ENCODE measurements at places on chromosomes 3 and 15.

DNA sequence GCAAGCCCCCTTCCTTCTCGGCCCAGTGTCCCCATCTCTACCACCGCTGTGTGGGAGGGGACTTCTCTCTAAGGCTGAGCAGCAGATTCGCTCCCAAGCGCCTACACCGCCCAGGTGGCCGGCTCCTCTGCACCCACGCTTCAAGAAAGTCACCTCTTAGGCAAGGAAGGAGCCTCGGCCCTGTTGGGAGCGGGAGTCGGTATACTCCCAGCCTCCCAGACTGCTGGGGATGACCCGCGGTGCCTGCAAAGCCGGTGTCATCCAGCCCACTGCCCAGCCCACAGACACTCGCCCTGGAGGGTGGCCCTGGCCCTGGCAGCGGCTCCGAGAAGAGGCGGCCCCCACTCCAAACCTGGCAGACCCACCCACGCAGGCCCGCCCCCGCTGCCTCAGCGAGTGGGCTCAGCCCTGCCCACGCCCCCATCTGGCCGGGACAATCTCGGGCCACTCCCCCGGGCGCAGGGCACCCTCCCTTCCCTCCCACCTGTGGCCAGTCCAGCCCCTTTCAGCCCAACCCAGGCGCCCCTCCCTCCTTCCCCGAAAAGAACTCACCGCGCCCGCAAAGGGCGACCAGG, 396 bp downstream of the CHRNB4 start:
- no peak for DNase-seq

- no peak for DNase-seq
These were observed 30.9 kb downstream of the ARNT2 start for GRCh38 chr15:80434926-80435720.

GRCh38 chr3:54262541-54262940, 140.2 kb downstream of the CACNA2D3 start:
- DNase-seq: no peak

GRCh38 chr15:50046867-50047266, 72.2 kb downstream of the ATP8B4 start:
- DNase-seq: no peak

GRCh38 chr15:93360318-93360717, 271.3 kb upstream of the RGMA start:
- no peak for DNase-seq

- DNase-seq: no peak
These were observed 879 bp upstream of the SEC13 start for GRCh38 chr3:10321630-10322351.

- no peak for DNase-seq
These were observed 23.0 kb downstream of the PAQR9 start for GRCh38 chr3:142940472-142940871.

- no peak for DNase-seq
These were observed 235.9 kb downstream of the GAP43 start for GRCh38 chr3:115859002-115859807.

DNA sequence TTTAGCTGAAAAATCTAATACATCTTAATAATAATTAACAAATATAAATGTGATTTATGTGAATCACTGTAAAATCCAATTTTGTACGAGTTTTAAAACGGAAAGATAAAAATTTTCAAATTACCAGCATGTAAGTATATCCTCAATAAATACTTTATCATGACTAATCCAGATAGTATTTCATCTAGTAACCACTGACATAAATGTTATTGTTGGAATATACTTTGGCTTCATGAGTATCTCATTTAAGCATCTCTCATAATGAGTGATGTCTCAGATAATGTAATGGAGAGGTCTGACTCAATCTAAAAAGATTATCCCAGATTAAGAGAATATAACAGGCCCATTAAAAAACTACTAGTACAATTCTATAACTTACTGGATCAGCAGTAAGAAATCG, 216.3 kb downstream of the STAG1 start:
- no peak for DNase-seq
